ENCODE measurements at places on chromosomes 7 and 10.

DNA sequence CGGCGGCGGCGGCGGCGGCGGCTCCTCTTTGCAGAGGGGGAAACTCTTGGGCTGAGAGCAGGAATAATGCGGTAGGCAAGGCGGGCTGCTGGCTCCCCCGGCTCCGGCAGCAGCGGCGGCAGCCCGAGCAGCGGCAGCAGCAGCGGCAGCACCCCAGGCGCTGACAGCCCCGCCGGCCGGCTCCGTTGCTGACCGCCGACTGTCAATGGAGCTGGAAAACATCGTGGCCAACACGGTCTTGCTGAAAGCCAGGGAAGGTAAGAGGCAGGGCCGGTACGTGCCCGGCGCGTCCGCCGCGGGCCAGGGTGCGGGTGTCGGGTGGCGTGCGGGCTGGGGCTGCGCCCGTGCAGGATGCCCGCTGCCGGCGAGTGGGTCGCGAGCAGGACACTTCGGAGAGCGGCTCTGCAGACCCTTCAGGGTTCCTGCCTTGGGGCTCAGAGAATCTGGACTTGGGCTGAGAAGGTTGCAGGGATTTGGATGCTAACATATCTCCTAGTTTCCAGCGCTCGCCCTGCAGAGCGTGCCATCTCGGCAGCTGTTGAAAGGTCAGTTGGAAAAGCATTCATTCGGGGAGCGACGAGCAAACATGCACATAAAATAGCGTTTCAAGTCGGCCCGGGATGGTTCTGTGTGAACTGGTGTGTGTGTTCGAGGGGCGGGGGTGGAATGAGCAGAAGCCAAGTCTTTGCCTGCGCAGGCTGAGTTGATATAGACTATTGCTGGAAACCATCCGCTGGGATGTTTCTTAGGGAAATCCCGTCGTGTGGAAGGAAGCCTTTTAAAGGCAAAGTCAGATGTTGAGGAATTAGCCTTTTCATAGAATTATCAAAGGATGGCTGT is 562 bp downstream of the GRK5 start:
- DNase-seq: no peak

DNA sequence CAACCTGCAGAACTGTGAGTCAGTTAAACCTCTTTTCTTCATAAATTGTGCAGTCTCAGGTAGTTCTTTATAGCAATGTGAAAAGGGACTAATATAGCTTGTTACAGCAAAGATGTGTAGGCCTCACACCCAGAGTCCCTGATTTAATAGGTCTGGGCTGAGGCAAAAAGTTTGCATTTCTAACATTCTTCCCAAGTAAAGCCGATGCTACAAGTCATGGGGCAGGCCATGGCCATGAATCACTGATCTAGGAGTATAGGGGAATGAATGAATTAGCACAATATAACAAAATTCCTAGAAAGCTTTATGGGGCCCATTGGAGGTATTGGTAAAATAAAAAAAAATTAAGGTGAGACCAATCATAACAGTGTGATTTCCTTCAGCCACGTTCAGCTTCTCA is 11.5 kb upstream of the AASS start:
- DNase-seq: no peak

DNA sequence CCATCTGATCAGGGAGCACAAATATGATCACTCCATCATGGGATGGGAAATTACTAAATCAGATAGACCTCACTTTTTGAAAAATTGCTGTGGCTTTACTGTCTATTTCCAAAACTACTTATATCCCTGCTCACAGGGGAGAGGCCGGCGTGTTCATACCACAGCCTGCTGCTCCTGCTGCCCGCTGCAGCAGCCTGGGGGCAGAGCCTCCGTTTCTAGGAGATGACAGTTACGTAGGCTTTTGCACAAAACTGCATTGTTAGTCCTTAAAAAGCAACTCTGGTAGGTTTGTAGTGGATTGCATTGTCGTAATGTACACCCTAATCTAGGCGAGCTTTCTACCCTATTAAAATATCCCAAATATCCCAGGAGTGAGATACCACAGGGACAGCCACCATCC is 203.7 kb downstream of the EBF3 start:
- DNase-seq: no peak

- DNase-seq: no peak
Observed at GRCh38 chr7:92648067-92648466, 57.9 kb upstream of the FAM133B start.

DNA sequence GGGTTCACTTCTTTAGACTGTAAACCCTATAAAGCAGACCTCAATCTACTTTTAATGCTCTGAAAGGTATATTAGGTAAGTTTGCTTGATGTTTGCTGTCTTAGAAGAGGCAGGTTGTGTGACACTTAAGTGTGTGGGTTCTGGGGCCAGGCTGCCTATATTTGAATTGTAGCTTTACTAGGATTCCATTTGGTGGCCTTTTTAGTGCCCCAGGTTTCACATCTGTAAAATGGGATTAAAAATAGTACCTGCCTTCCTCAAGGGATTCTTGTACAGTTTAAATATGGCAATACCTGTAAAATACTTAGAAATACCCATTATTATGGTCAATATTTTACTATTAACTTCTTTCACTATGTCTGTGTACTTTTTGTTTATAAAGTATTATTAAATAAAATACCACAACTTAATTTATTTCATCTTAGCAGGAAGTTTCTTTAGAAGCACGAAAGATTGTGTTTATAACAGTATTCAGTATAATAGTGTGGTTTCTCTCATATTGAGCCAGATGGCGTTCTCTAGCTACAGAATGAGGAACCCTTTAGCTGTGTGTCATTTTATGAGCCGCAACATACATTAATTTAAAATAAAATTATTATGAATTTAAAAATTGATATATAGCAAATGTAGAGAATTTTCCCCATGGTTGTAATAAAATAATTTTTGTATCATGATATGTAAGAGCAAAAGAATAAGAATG is 94.2 kb downstream of the CDK14 start:
- DNase-seq: no peak

GRCh38 chr7:25714013-25714412 is 438.0 kb upstream of the NFE2L3 start:
- DNase-seq: no peak

DNA sequence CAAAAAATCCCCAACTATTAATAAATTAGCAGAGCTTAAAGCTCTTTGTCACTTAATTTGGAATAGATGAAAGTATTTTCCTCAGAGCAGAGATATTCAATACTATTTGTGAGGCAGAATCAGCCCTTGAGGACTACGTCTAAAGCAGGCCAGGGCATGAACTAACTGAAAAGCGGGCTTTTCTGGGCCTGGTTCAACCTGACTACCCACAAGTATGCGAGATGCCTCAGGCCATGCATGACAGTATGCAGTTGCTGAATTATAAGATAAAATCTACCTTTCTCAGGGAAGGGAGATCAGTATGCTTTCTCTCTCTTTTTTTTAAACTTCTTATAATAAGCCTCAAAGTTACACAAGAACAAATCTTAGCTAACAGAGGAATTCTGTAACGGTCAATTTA is 20.1 kb downstream of the TMEM168 start:
- DNase-seq: no peak

DNA sequence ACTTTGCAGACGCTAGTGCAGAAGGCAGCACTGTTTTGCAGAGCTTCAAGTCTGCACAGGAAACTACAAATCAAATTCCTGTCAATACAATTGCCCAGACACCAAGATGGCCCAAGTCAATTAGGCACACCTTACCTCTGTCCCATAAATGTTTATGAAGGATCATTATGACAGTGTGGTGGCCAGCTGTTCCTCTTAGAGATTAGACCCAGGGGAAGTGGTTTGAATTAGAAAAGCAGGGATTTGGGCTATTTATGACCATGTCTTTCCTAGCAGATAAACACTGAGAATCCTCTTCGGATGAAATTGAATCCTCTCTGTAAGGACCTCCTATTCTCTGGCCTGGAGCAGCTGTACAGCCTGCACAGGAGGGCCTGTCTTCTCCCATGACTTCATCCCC is 9.9 kb upstream of the NEUROG3 start:
- DNase-seq: no peak

GRCh38 chr10:103458720-103459119 is at the start of gene CALHM1:
TSS of gene CALHM1 (minus strand) at chr10:103458900. CDS start at chr10:103458751, 149 bp downstream.
- DNase-seq: peak; percentile 55

DNA sequence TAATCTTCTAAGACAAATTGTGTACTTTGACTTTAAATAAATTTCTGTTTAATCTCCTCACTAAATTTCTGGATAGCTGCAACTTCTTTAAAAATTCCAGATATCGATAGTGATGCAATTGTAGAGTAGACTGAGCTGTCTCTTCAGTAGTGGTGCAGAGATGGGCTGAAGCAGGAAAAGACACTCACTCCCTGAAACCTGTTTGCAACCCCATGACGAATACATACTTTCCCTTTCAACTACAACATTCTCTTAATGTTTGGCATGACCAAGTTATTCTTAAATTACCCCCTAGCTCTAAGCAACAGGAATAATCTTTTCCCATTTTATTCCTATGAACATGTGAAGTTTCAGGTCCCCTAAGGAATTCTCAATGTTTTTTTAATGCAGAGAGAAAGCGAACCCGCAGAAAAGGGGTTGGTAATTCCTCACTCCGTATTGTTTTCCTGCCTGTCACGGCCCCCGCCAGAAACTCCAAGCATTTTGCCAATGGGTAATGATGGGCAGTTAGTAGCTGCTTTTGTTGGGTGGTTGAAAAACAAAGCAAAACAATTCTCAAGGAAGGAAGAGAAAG is 1.3 kb downstream of the THSD7A start:
- DNase-seq: no peak

GRCh38 chr7:107501593-107501992 is 31.7 kb downstream of the GPR22 start:
- peak; percentile 9 for DNase-seq

DNA sequence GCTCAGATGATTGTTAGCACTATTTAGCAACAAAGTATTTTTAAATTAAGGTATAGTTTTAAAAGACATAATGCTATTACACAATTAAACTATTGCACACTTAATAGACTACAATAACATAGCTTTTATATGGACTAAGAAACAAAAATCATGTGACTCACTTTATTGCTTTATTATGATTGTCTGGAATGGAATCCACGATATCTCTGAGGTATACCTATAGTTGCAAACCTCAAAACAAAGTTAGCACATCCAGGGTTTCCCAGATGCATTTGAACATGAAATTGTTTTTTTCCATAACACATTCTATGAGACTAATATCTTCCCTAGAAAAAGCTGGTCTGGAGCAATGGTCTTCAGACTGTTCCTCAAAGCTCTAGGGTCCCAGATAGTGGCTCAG is 18.3 kb upstream of the RPEL1 start:
- no peak for DNase-seq

DNA sequence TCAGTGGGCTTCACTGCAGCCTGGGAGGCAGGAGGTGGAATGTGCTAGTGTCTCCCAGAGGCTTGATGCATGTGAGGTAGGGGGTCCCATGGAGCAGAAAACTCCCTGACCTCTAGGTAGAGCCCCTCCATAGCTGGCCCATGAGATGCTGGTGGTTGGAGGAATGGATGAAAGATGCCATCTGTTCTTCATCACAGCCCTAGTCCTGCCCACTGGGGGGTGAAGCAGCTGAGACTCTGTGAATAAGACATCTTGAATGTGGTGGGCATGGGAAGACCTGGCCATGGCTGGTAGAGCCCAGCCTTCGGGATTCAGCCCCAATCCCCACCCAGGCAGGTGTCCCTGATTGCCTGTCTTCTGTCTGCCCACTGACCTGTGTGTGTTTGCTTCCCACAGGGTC is 92.5 kb downstream of the COL13A1 start:
- no peak for DNase-seq

GRCh38 chr10:102227050-102227449 is 951 bp downstream of the ELOVL3 start:
- peak; percentile 76 for DNase-seq

- DNase-seq: no peak
Observed at GRCh38 chr7:141649865-141650634, 51.9 kb downstream of the DENND11 start.

- DNase-seq: no peak
Observed at GRCh38 chr7:123979876-123980275, 53.0 kb downstream of the TMEM229A start.

DNA sequence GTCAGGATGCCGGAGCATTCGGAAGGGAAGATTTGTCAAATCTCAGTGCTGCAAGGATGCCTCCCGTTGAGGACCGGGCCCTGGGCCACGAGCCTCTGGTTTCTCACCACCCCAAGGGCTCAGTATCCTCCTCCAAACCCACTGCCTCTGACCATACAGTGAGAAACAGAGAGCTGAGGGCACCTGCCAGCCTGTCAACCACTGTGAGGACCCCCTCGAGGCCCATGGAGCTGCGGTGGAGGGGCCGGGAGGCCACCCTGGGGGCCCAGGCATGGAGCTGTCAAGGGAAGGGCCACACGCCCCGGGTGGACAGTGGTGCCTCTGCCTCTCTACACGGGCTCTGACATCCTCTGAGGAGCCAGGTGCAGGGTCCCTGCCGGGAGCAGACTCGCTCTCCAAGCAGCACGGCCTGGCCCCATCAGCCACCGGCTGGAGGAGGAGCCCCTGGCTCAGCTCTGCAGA is 248.0 kb upstream of the TCERG1L start:
- no peak for DNase-seq

GRCh38 chr10:113823389-113823788 is 30.5 kb downstream of the DCLRE1A start:
- no peak for DNase-seq

- no peak for DNase-seq
Observed at GRCh38 chr10:26323219-26323618, 106.6 kb downstream of the GAD2 start.

DNA sequence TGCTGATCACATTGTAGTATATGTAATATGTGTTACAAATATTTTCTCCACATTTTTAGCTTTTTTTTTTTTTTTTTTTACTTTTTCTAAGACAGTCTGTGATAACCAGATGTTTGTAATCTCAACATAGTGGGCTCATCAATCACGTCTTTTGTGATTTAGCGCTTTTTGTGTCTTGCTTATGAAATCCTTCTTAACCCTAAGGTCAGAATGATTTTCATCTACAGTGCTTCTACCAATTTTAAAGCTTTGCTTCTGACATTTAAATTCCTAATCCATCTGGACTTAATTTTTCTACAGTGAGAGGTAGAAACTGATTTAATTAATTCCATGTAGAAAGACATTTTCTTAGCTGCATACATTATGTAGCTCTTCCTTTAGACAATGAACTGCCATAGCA is 626.4 kb downstream of the TNS3 start:
- no peak for DNase-seq

GRCh38 chr7:32587411-32587948 is 92.2 kb downstream of the AVL9 start:
- DNase-seq: no peak

GRCh38 chr7:29812185-29812876 is 6.0 kb downstream of the WIPF3 start:
- no peak for DNase-seq

DNA sequence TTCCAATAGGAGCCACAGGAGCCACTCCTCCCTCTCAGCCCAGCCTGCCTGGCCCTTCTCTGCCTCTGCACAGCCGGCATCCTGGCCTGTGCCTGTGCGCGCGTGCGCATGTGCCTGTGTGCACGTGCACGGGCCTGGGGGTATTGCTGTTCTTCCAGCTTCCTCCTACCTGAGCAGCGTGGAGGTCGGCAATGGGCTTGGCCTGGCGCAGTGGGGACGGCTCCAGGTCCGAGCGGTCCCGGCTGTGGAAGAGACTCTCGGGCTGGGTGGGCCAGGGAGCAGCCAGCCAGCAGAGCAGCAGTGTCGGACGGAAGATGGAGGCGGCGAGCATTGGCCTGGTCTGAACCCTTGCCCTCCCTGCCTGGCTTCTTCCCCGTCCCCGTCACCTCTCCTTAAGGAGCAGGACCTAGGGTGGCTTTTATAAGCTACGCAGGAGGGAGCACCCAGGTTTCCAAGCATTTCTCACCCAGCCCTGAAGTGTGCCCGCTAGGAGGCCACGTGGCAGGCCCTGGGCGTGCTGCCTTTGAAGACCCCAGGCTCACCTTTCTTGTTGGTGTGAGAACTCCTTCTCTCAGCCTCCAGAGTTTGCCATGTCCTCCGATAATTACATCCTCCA is at the start of gene MMP21:
TSS of gene MMP21 (minus strand) at position 331 of the 616 bp plus-strand sequence. CDS start at position 331, 0 bp downstream.
- no peak for DNase-seq

- no peak for DNase-seq
Observed at GRCh38 chr10:71437537-71438092, 40.9 kb downstream of the CDH23 start.
